NCI-H748 treated with DMSO at 0.1 percent for 48 hours (cell line): ENCODE measurements at places on chromosomes 2 and 18.
A peak's percentile ranks its signal among the peaks of the same experiment; 100 is the strongest.

GRCh38 chr2:28751956-28752630, 463 bp downstream of the PPP1CB start:
- DNase-seq, result no peak

DNA sequence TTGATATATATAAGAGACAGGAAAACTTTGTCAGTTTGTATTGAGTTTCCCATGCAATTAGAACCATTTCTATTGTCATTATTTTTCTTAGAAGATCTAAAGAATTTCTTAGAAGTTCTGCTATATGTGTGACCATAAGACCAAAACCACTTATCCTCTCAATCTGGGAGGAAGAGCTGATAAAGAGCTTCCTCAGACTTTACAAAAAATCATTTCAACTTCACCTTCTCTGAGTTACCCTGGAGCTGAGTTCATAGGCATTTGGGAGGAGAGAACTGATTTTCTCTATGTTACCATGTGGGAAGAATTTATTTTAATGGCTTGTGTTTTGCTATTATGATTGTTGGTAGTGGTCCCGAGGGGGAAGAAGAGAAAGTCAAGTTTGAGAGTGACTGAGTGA, 329.3 kb downstream of the GPD2 start:
- DNase-seq, result no peak

GRCh38 chr2:85707304-85707703, 13.1 kb downstream of the GNLY start:
- peak; percentile 22 for DNase-seq

DNA sequence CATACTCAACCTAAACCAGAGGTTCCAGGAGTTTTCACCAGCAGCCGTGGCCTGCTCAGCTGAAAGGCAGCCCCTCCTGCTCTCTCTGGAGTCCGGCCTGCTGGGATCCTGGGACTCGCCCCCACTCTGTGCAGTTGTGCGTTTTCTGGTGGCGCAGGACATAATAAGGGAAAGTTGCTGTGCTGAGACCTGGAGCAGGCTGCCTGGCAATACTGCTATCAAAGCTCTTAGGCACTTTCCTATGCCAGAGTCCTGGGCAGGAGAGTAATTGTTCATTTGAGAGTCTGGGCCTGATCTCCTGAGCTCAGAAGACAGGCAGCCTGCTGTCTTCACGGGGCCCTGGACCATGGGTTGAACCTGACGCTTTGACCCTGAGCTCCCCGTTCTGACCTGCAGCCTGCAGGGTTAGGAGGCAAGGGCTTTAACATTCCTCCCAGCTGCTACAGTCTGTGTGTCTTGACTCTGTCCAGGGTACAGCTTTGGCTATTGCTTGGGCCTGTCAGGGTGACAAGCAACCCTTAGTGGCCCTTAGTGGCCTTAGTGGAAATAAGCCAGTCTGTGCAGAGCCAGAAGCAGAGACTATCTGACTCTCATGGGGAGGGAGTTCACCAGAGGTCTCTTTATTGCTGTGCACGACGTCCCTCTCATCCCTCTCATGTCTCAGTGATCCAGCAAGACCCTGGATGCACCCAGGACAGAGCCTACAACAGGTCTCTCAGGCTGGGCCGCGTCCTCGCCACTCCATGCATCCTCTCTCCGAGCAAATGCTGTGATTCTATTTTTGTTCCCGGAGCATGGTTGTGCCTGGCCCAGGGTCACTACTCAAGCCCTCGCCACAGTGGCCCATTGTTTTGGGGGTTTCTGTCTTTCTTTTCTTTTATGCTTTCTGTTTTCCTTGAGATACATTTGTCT, 60.6 kb downstream of the ACKR3 start:
- DNase-seq, result no peak

- DNase-seq, result peak; percentile 80
These were observed 63.7 kb upstream of the OTOF start for GRCh38 chr2:26541401-26542193.

DNA sequence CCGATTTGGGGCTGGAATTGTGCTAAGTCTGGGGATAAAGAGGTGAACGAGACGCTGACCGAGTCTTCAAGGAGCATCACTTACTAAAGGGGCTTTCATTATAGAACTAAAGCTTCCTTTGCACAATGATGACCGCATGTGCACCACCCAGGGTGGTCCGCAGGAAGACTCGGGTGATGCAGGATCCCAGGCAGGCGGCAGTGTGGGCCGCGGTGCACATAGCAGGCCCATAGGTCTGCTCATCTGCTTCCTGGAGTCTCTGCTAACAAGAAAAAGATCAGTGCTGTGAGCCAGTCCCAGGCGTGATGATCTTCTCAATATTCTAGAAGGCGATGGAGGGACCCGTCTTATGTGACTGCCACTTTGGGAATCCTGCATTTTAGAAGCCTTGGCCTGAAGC, 122.8 kb downstream of the PXDN start:
- no peak for DNase-seq

DNA sequence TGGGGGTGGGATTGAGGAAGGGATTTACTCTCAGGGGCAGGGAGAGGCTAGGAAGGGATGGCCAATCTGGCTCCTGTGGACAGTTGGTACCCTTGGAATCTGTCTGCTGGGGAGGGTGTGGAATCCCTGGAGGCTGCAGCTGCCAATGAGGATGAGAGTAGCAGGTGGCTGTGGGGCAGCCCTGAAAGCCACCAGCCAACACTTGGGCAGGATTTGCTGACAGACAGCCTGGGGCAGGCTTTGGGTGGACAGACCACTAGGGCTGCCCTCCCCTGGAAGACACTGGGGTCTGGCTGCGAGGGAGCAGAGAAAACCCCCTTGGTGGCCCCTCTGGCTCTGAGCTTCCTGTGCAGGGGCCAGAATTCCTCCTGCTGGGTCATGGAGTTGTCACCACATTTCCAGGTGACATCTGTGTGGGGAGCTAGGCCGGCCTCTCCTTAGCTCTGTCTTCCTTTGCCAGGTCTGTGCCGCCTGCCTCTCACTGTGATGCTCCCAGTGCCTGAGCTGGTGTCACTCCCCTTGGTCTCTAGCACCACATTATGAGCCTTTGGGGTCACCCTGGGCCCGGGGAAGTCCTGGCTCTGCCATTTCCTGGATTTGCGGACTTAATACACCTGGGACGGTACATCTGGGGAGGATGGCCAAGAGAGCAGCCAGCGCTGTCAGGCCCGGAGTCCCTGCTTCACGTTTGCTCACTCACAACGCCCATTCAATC, 13.4 kb upstream of the ARHGEF4 start:
- DNase-seq, result no peak

DNA sequence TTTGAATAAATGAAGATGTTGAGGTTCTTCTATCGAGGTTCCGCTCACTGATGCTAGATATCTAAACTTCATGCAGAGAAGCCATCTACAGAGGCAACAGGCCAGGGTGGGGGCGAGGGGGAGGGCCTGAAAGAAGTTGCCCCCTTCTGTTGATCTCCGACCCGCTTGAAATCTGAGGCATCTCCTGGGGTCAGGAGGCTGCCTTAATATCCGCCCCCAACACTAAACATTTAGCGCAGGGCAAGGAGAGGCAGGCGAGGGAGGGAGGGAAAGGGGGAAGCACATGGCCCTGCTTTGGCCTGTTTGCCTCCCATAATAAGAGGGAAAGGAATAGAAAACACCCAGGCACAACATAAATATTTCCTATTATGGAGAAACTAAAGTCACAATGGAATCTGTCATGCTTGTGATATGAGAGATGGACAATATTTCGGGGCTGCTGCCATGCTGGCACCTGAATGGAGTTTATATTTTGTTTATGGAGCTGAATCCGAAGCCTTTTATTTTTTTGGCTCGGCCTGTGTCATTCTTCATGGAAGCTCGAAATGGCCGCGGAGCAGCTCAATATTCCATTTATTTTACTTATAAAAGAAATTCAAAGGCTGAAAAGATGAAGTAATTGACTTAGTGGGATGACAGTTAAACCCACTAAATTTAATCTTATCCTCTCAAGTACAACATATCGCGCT, 221.1 kb downstream of the INSIG2 start:
- no peak for DNase-seq

DNA sequence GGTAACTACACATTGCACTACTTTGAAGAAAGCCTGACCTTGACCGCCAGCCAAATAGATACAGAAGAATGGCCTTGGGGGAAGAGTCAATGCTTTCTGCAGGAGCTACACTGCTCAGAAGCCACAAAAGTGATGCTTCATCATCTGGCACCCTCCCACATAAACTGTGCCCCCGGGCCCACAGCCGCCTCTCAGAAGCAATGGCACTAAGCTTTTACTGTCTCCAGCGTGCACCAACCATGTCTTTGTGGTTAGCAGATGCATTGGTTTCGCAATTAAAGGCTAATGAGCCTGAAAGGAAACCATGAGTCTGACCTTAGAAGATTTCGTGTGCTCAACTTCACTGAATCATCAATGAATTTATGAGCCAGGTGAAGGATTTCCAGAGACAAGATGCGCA, 209.4 kb upstream of the TRIB2 start:
- no peak for DNase-seq

DNA sequence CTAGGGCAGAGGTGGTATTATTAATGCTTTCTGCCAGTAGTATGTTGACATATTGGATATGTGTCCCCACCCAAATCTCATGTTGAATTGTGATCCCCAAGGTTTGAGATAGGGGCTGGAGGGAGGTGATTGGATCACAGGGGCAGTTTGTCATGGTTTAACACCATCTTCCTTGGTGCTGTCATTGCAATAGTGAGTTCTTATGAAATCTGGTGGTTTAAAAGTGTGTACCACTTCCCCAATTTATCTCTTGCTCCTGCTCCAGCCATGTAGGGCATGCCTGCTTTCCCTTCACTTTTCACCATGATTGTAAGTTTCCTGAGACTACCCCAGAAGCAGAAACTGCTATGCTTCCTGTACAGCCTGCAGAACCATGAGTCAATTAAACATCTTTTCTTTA, 47.1 kb upstream of the THSD7B start:
- DNase-seq, result no peak

DNA sequence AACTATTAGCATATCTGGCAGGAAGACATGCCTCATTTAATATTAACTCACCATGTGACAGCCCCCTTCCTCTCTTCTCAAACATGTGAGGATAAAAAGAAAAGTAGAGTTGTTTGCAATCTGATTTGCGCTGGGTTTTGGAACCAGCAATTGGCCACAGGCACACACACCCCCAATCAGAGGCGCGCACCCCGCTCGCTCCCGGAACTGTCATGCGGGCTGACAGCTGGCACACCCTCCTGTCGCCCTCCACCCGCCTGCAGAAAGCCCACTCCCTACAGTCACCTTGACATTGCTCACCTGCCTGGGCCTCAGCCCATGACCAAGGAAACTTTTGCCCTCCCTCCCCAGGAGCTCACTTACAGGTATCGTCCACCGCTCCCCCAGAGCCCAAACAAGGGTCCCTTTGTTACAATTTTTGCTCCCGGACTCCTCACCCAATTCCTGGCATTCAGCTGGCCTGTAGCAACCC, 1.1 kb downstream of the COBLL1 start:
- DNase-seq, result peak; percentile 85

GRCh38 chr18:12463191-12463590, 55.5 kb downstream of the PRELID3A start:
- DNase-seq, result no peak

- no peak for DNase-seq
These were observed 31.7 kb upstream of the UBXN4 start for GRCh38 chr2:135709992-135710391.

GRCh38 chr2:60796573-60797509, 40.8 kb downstream of the PAPOLG start:
- no peak for DNase-seq

DNA sequence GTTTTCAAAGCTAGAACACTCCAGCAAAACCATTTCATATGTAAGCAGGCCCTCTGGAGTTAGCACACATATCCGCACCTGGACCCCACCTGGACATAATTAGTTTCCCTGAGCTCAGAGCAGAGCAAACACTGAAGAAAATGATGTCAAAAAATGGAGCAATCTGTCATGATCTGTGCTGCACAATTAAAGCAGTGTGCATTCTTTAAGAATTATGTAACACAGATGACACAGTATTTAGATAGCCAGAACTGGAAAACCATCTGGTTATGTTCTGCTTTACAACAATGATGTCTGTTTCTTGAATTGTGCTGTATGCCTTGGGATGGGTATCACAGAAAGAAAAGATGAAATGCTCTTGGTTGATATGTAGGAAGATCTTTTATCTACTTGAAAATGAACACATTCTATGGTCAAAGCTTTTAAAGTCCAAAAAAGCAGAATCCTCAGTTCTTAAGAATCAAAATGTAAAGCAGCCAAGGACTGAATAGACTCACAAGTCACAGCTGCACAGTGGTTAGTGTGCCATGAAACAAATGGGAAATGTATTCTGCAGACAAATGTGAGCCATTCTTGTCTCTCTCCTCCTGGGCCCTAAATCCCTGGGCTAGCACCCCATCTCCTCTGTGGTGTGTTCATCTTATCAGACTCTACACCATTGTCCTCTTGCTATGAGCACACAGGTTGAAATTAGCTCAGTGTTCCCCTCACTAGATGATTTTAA, 36.8 kb downstream of the HRH4 start:
- peak; percentile 15 for DNase-seq

GRCh38 chr2:152347076-152347475, 12.1 kb downstream of the FMNL2 start:
- no peak for DNase-seq

DNA sequence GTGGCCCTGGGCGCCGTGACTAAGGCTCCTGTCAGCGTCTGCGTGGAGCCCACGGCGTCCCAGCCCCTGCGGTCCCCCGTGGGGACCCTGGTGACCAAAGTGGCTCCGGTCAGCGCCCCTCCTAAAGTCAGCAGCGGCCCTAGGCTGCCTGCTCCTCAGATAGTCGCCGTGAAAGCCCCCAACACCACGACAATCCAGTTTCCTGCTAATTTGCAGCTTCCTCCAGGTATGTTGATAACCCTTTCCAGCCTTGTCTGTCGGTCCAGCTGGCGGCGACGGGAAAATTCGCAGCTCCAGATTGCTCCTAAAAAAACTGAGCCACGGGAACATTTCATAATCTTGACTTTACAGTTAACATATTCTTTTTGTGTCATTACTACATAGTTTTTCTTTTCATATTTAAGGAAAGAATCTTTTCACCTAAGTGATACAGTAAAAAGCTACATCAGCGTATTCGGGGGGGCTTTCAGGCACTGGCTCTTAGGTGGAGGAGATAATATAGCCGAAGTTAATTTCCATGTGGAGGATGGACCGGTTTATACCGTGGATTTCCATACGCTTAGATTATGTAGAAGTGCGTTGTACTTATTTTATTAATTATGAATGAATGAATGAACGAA, 916 bp downstream of the TAF4B start:
- DNase-seq, result peak; percentile 28
